PC-9 (cell line): ENCODE measurements at places on chromosomes 2 and 18. TPM values are rescaled to one million over a fixed set of nuclear protein-coding genes. Genes with fewer than 3 reads are reported as not detected.

DNA sequence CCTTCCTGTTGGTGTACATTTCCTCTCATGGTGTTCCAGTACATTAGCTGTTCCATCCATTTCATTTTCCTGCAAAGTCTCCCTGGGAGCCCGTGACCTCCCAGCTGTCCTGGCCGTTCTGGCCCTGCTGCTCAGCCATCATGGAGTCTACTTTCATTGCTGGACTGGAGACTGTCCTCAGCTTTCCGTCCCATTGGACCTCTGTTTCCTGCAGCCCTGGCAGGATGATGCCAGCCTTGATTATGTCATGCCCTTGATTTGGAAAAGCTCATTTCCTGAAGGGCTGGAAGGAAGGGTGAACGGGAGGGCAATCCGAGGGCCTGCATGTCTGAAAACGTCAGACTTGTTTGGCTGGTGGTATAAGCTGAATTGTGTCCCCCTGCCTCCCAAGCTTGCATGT lies 205.5 kb upstream of the HS6ST1 start:
- DNase-seq = peak; percentile 15

DNA sequence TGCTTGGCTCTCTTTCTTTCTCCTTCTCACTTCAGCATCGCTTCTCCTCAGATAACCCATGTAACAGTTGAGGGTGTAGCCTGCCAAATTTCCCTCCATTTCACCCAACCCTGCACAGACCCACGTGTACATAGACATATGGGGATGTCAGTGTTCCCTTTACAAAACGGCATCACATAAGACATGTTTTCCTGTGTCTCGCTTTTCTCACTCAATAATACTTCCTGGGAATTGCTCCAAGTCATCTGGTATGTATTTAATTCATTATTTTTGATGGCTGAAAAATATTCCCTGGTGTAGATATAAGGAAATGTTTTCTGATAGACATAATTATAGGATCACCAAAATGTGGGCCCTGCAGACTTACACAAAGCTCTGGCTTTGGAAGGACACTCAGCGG lies 176.8 kb downstream of the LOXHD1 start:
- no peak for DNase-seq

DNA sequence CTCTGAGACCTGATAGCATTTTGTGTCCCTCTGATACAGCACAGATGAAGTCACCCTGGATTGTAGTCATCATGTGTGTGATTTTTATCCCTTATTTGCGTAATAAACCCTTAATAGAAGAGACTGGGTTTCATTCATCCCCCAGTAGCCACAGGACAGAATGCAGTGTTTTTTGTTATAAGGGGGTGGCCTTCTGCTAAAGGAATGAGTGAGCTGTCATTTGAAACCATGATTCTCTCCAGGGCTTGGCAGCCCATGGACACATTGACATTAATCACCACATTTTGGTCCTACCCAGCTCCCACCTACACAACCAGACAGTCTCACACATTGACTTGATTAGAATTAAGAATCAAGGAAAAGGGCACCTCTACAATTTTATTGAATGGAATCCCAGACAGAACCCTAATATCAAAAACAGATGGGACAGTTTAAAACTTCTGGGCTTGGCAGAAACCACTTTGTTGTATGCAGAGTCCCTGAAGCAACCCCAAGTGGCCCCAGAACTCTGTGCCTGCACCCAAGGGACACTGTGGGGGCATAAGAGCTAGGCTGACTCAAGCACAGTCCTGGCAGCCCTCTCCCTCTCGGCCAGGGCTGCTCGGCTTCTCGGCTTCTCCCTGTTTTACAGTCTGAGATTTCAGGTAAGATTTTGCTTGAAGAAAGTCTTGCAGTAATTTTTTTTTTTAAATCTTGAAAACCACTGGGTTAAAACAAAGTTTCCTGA lies 254.0 kb upstream of the SLC14A2 start:
- DNase-seq = no peak

Gene ASTL
- not detected in 2 replicates for total RNA-seq

DNA sequence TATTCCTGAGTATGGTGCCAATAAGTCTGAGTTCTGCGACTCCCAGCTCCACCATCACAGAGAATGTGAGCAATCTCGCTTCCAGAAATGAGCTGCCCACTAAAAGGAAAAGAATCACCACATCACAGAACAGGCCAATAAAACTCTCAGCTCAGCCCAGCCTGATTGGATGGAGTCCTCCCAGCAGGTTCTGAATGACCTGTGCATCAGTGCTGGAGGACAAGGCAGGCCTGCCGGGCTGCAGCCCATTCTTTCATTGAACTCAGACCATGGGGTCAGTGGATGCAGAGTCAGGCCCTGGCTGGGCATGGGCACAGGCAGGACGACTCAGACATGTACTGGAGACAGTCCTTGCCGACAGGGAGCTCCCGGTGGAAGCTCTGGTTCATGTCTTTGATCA lies 132.7 kb upstream of the REV1 start:
- DNase-seq = no peak

DNA sequence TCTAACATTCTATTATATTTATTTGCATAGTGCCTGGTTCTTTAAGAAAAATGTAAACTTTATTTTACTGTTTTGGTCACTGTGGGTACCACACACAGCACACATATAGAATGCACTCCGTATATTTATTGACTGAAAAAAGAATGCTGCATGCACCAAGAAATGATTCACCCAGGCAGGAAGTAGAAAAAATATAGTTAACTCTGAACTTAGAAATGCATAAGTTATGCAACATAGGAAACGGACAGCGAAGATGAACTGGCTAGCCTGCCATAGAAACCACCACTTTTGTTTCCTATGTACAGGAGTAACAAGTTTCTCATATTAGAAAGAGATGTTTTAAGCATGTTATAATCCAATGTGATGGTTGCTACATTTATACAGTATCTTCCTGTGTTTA lies 635.8 kb downstream of the DSC3 start:
- no peak for DNase-seq

Gene FAP
- total RNA-seq = not detected in 2 replicates

Gene ACMSD
- not detected in 2 replicates for total RNA-seq

DNA sequence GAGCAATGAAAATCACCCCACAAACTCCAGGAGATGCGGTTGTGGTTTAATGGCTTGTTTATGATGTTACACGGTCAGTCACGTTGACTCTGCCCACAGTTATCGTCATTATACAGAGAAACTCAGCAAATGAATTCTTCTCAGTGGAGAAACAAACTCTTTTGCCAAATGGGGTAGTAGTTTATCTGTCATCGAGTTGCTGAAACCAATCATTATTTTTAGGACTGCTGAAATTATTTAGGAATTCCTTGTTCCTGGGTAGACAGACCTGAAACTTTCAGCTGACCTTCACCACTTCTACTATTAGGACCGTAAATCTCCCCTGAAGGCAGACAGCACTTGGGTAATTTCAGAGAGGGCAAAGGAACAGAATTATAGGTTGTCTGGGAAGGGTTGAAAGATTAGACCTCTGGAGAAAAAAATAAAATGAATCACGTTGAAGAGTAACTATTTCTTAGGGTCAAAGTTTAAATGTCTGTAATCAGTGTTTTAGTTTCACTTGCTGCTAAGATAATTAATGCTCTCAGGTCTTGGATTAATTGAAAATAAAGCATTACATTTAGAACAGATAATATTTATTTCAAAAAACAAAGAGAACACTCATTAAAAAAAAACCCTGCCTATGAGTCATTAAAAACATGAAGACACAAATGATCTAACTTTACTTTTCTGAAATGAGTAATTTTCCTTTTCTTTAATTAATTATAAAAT lies 52.1 kb upstream of the LYPD6 start:
- no peak for DNase-seq

DNA sequence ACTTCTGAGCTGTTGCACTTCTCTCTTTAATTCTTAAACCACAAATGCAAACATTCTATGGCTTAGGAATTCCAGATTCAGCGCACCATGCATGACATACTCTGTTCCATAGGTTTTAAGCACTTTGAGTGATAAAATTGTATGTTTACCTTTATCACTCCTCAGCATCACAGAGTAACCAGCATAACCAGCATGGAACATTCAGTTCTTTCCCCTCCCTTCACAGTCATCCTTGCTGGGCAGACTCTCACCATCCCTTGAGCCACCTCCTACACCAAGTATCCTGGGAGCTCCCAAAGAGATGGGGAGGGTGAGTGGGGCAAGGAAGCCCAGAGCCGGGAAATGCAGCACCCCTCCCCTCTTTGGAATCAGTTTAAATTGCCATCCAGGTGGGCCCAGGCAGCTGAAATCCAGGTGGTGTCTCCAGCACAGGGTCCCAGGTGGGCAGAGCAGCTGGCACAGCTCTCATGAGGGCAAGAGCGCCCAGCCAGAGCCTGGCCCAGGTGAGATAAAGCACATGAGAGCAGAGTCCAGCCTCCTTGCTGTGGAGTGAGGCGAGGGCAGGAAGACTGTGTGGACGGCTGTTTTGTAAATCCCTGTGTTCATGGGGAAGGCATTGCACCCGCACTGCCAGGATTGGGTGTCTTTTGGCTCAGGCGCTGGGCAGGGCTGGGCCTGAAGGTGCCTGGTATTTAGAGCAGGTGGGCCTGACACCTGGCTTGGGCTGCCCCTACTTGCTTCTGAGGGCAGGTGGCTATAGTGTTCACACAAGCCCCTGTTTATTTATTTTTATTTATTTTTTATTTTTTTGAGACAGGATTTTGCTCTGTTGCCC lies 36.8 kb downstream of the LAMA3 start:
- no peak for DNase-seq

- no peak for DNase-seq
These were observed 136.4 kb downstream of the TPGS2 start for GRCh38 chr18:36692371-36692770.

GRCh38 chr2:65823511-65823910 lies 391.1 kb upstream of the SPRED2 start:
- DNase-seq = no peak

DNA sequence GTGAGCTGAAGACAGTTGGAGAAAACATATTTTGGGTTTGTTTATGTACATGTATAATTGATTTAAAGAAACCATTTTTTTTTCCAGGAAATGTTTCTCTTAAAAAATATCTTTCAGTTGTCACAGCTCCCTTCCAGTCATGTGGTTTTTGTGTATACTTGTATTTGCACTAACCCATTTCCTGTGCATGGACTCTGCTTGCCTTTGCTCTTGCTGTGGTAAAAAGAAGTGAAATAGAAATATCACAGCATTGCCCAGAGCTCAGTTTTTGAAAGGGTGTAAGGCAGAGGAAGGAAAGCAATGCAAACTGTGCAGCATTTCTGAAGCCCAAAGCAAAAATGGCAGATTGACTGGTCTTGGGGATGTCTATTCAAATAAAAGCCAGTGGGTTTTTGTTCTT lies 10.4 kb upstream of the DOCK10 start:
- DNase-seq = no peak

DNA sequence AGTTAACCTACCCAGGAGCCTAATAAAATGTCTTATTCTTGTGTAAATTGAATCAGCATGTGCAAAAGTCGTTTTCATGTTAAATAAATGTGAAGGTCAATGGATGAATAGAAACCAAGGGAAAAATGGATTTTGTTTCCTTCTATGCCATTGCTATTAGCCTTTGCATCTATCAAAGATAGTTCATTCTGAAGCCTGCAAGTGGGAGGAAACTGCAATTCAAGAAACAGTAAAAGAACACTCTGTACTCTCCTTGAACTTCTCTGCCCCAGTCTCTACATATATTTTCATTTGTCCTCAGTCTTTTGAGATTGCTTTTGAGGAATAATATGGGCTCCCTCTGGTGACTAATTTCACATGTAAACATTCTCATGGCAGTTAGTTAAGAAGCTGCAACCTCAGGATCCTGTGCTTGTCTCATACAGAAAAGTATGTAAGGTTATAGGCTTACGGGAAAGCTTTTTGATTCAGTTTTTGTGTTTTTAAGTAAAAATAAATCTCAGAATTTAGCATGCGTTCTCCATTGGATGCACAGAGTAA lies 1590.0 kb upstream of the LRRTM1 start:
- no peak for DNase-seq

GRCh38 chr18:60292186-60292585 lies 80.4 kb downstream of the MC4R start:
- no peak for DNase-seq

GRCh38 chr18:28063926-28064325 lies 113.0 kb downstream of the CDH2 start:
- no peak for DNase-seq

- DNase-seq = no peak
These were observed 165.3 kb upstream of the KLHL29 start for GRCh38 chr2:23219666-23220065.

DNA sequence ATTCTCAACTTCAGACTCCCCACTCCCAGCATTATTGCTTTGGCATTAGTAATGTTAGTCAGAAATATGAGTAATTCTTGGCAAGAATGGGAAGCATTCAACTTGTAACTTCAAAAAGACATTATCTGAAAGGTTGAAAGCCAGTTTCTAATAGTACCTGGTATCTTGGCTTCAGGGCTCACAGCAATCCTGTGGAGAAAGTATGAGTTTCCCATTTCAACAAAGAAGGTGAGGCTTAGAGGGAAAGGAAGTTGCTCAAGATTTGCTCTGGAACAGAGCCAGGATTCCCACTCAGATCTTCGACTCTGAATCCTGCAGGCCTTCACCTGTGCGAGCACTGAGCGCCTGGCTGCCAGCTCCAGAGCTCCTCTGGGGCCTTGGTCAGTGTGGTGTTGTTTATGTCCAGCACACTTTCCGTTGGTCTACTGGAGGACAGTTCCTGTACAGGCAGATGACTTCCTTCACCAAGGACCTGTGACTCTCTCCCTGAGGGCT lies 136.1 kb downstream of the MCFD2 start:
- peak; percentile 33 for DNase-seq

Gene LDLRAD4
- total RNA-seq = 1.2 and 1.7 TPM in 2 replicates

DNA sequence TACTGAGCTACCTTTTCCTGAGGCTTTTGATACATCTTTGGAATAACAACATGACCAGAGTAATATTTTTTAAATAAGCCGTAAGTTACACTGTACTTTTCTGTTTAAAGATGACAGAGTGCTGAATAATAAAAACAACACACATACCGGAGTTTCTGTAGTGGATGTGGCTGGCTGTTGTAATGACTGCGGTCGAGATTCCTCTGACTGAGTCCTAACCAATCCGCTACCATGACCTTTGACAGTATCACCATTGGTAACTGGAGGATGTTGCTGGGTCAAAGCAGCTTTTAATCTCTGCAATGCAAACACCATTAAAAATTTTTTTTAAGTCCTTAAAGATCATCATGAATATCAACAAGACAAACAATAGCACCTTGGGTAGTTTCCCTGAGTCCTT lies 70.7 kb downstream of the ATF2 start:
- DNase-seq = no peak

- DNase-seq = no peak
These were observed 7.6 kb upstream of the ADAM23 start for GRCh38 chr2:206435742-206436141.

DNA sequence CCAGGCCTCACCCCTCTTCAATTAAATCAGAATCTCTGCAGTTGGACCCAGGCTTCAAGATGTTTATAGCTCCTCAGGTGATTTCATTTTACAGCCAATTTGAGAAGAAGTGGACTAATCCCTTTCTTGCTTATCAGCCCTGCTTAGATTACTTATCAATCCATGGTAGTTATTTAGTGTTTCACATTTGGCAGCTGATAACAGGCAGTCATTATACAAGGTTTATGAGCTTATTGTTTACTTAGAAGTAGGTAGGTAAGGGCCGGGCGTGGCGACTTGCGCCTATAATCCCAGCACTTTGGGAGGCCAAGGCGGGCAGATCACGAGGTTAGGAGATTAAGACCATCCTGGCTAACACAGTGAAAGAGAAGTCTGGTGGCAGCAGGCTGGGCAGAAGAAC lies 237.5 kb downstream of the CTNNA2 start:
- no peak for DNase-seq

- no peak for DNase-seq
These were observed 2.0 kb downstream of the NAGK start for GRCh38 chr2:71070294-71071093.

Gene GKN1
- total RNA-seq = not detected in 2 replicates

- DNase-seq = peak; percentile 63
These were observed 63.6 kb downstream of the CIB4 start for GRCh38 chr2:26577442-26578112.
